Stimulated activated CD4-positive, alpha-beta T cell treated with anti-CD3 and anti-CD28 coated beads, TNF-alpha, amount 100 ng/mL, for 4 hours (primary cell): ENCODE measurements at places on chromosomes 12 and 14.

GRCh38 chr12:113755098-113755497 is 211.0 kb downstream of the RBM19 start:
- no peak for DNase-seq

DNA sequence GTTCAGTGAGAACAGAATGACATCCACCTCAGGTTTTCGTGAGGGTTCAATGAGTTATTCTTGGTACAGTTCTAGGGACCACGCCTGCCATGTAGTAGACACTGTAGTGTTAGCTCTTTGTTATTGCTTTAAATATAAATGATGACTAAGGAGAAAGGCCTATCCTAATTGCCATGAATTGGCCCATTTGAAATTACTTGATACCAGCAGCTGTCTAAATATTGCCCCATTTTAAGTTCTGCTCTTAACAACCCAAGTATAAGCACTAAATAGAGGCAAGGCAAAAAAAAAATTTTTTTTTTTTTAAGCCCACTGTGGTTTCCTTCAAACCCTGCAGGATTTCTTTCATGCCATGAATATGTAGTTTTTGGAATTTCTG is 84.5 kb downstream of the BORCS5 start:
- DNase-seq = no peak

DNA sequence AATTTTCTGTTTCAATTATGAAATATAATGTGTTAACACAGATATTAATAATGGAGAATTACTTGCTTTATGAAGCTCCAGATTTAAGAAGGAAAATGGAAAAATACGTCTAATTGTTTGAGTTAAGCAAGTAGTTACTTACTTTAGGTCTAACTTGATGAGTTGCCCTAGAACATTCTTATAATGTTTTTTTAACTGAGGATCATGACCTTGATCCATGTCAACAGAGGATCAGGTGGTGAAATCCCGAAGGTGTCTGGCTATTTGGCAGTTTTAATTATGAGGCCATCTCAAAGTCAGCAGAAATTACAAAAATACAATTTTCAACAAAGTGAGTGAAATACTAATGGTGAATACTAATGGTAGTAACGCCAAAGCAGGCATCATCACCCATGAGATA is 57.0 kb upstream of the REP15 start:
- DNase-seq = no peak

- DNase-seq = no peak
These were observed 5.1 kb upstream of the USP30 start for GRCh38 chr12:109047081-109047805.

GRCh38 chr12:52087961-52088820 is 8.7 kb downstream of the SMIM41 start:
- no peak for DNase-seq

GRCh38 chr12:123097561-123098084 is 53.3 kb downstream of the PITPNM2 start:
- no peak for DNase-seq

- no peak for DNase-seq
These were observed 49.9 kb upstream of the PLXNC1 start for GRCh38 chr12:94098466-94098865.

DNA sequence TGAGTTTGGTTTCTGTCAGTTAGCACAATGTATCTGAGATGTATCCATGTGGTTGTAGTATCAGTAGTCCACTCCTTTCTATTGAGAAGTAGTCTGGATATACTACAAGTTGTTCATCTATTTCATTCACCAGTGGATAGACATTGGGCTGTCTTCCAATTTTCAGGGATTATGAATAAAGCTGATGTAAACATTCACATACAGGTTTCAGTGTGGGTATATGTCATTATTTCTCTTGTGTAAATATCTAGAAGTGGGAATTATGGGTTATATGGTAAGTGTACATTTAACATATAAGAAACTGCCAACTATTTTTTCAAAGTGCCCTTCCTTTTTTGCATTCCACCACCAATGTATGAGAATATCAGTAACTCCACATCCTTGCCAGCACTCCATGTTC is 35.9 kb downstream of the PHLDA1 start:
- no peak for DNase-seq

DNA sequence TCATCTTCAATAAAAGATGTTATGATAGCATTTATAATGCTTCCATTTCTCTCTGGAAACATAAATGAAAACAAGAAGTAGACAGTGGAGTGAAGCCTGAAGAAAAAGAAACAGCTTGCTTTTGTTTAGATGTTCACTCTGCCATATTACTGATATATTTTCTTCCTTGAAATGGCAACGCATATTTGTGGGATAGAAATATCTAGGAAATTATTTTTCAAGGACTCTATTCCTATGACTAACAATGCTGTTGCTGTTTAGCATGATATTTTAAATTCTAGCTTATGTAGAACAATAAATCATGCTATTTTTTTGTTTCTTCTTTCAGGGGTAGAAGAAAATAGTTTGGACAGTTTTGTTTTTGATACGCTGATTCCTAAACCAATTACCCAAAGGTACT is 359.0 kb downstream of the NAV3 start:
- no peak for DNase-seq

DNA sequence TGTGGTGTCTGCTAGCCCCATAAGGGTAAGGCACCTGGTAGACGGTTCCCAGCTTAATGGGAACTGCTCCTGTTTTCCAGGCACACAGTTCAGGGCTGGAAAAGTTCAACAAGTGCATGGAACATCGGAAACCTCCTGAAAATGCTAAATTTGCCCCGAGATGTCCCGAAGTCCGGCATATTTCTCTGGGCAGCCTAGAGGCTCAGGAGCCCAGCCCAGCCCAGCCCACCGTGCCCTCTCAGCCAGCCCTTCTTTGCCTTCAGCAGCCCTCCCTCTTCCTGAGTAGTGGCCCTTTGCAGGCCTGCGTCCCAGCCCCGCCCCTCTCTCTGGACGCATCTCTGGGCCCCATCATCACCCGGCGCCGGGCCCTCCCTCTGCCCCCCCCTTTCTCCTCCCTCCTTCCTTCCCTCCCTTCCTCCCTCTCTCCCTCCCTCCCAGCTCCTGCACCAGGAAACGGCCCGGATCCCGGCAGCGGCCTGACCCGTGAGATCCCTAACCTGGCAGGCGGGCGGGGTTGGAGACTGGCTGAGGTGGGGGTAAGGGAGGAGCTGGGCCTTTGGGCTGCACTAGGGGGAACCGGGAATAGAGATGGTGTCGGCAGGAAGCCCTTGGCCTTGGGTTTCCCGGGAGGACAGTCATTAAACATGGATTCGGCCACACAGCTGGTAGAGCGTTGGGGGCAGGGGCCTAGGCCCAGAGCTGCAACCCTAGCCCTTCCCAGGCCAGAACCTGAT is at the start of gene BCL2L2:
Gene BCL2L2 (plus strand): TSS at position 422 of the 734 bp plus-strand sequence. CDS start 935 bp downstream, outside the sequence.
- no peak for DNase-seq

DNA sequence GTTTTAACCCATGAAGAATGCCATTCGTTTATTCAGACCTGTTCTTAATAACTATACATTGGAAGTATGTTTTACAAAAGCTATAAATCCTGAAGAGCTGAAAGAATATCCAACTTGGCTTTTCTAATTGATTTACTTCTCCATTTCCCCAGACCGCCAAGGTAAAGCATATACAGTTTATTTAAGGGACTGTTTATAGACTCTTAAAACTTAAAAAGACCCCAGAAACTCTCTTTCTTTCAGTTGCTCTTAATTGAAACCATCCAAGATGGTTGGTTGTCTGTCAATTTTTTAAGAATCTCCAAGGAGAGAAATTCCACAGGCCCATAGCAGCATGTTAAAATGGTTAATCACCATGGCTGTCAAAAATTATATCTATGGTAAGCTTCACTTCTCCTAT is 8.8 kb downstream of the IGF1 start:
- no peak for DNase-seq

- no peak for DNase-seq
These were observed 91.5 kb upstream of the SLC35F4 start for GRCh38 chr14:57957441-57957840.

DNA sequence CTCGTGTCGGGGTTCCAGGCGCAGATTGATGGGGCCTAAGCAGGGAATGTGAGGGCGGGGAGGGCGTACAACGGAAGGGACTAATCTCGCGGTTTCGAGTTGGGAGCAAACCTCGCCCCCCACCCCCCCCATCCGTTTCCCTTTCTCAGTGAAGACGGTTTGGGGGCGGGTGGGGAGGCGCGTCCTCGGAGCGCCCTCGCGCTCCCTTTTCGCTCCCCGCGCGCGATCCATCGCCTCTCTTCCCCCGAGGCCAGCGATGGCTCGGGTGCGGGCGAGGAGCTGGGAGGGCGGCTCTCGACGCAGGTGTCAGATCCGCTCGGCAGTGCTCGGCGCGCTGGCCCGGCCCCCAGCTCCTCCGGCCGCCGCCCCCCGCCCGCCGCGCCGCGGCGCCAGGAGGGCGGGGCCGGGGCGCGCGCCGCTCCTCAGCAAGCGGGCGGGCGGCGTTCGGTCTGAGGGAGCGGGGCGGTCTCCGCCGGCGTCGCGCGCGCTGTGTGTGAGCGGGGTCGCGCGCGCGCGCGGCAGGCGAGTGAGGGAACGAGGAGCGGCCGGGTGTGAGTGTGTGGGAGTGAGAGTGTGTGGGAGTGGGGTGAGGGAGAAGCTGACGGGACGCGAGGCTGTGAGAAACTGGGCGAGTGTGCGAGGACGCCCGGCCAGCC is at the start of gene RIMKLB:
Gene RIMKLB (plus strand): TSS at position 516 of the 656 bp plus-strand sequence. CDS start 15,876 bp downstream, outside the sequence.
- peak; percentile 79 for DNase-seq

GRCh38 chr12:89351489-89352241 is 636 bp downstream of the DUSP6 start:
- no peak for DNase-seq

DNA sequence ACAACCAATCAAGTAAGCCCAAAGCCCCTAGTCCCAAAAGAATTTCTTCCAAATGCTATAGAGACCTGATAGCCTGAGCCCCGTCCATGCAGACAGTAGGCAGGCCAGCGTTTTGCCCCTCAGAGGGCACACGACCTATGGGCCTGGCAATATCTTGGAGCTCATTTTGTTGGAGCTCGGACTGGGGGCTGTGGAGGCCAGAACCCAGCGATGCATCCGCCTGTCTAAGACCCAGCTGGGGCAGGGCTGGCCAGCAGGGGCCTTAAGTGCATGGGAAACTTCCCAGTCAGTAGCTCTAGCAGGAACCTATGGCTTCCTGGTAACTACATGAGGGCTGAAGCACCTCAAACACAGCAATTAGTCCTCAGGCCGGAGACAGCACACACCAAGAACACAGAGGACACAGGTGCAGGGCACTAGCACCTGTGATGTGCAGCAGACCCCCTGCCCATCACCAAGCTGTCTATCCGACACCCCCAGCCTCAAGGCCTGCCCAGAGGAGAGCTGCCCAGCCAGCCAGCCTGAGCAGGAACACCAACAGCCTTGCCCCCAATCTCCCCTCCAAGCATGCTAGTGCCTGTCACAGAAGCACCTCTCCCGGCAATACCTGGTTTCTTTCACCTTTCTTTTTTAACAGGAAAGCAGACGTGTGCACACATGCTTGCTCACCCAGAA is 50.8 kb downstream of the ARL6IP4 start:
- DNase-seq = no peak

DNA sequence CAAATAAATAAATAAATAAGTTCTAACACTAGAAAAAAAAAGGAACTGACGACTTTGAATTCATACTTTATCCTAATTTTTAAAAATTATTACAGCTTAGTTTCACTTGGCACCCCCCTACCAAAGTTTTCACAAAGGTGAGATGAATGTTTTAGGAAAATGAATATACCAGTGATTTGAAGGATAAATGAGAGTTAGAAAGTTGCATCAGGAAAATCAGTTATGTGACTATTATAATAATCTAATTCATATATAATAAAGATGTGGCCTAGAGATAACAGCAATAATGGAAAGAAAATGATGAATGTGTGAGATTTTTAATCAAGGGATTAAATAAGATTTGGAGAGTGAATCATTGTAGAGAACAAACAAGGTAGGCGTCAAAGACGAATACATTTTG is 103.0 kb upstream of the RAP1B start:
- DNase-seq = no peak

DNA sequence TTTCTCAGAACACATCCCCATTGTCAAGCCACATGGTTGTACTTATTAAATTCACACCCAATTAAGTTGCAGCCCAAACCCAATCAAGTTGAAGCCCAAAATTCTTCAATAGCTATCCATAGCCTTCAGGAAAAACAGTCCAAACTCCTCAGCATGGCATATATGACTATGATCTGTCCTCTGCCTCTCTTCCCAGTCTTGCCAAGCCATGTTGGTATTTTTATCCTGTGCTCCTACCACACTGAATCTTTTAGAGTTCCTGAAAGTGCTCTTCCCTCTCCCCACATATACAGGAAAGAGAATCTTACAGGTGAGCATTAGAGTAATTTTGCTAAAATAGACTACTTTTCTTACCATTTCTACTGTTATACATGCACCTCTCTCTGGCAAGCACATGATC is 834.9 kb downstream of the RPS29 start:
- DNase-seq = no peak

GRCh38 chr14:32078023-32078857 is 1.1 kb downstream of the ARHGAP5 start:
- peak; percentile 9 for DNase-seq

DNA sequence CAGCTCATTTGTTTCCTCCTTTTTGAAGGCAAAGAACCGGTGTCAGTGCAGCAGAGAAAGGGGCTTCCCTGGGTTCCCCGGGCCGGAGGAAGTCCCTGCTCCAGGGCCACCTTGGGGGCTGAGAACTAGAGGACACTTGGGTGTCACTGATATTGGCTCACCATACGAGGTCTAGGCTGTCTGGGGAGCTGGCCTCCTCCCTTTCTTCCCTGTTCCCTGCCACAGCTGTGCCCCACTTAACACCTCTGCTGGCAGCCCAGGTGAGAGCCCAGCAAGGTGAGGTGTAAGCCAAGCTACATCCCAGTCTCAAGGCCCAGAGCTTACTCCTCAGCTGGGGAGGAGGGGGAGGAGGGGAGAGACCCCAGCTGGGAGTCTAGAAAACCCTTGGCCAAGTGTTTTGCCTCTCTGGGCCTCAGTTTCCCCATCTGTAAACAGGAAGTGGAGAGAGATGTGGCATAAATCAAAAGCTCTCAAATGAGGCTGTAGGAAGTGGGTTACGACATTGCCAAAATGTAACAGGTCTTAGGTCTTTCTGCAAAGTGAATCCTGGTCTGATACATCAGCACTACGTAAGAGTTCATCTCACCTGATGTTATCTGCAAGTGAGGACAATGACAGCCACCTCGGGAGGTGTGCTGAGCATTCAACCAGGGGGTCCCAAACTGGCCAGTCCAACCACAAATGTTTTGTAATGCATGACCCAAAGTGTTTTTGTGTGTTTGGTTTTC is 25.5 kb downstream of the RASAL1 start:
- DNase-seq = no peak

DNA sequence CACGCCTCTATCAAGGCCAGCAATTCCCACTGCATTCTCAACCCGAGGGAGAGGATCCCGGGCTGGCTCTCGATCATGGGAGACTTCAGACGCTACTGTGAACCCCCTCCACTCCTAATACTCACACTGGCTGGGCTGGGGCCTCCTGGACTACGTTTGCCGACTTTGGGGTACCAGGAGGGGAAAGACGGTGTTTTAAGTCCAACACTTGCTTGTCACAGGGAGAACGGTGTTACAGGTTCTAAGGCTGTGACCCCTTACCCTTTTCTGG is 463 bp downstream of the NACA start:
- DNase-seq = no peak

GRCh38 chr12:97927977-97928376 is 465.4 kb downstream of the RMST start:
- no peak for DNase-seq
